ENCODE measurements at places on chromosomes 7 and 10.

DNA sequence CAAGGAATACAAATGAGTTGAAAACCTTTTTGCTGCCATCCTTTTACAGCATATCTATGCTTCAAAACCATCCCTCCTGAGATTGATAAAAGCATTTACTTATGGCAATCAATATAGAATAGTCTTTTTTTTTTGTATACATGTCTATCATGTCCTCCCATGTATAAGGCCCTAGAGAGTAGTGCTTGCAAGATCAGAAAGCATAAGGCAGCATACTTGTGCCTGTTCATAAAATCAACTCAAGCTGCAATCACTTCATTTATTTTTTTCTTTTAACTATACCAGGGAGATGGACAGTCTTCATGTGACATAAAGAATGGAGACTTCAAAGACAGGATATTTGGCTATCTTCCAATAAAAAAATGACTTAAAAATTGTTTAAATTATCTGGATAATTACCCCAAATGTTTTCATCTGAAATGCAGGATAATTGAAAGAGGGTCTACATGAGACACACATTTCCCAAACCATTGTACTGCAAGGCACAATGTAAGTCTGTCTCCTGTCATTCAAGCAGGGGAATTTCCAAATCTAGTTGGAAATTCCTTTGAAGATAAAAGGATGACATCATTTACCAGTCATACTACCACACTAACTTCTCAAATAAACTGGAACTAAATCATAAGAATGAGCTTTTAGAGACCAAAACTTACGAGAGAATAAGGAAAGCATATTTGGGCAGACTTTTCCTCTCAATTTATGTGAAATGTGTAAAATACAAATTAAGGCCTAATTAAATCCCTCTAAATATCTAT is 22.5 kb downstream of the LRRN3 start:
- DNase-seq: no peak

- no peak for DNase-seq
Observed at GRCh38 chr7:25802473-25802872, 349.5 kb upstream of the NFE2L3 start.

- no peak for DNase-seq
Observed at GRCh38 chr10:28470873-28471651, 61.9 kb upstream of the WAC start.

DNA sequence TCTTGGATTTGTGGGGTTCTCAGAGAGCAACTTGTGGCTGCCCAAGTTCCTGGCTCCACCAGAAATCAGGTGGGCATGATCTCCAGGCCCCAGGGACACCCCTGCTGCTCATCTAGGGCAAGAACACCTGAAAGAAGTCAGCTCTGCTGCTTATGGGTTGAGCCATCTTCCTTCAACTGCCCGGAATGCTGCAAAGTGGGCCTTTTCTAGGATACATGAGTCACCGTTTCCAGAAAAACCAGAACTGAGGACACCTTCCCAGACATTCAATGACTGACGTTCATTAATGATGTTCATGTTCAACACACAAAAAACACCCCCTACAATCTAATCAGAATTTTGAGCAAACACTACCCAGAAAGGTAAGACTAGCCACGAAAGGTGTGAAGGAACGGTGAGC is 98.0 kb downstream of the MAD1L1 start:
- no peak for DNase-seq

- DNase-seq: no peak
Observed at GRCh38 chr7:45417268-45417667, 156.9 kb upstream of the ADCY1 start.

DNA sequence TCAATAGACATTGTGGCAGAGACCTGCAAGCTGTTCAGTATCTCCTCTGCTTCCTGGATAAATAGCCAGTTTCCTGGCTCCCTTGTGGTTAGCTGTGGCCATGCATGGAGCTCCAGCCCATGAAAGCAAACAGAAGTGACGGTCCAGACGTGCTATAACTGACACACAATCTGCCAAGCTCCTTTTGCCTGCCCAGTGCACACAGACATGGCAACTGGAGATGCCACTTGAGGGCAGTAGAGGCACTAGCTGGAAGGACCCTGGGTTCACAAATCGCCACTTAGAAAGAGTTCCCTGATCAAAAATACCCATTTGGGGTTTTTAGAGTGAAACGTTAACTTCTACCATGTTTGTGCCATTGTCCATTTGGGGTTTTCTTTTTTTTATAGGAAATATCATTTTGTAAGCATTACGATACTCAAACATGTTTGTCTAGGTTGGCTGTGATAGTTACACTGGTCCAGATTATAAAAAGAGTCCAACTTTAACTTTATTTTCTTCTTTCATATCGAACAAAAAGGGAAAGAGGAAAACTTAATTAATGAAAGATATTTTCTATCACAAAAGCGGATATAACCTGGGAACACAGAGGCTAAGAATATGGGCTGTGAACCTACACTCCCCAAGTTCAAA is 31.3 kb downstream of the KIN start:
- DNase-seq: no peak

GRCh38 chr7:44114586-44115310 is 8.6 kb downstream of the POLD2 start:
- no peak for DNase-seq

DNA sequence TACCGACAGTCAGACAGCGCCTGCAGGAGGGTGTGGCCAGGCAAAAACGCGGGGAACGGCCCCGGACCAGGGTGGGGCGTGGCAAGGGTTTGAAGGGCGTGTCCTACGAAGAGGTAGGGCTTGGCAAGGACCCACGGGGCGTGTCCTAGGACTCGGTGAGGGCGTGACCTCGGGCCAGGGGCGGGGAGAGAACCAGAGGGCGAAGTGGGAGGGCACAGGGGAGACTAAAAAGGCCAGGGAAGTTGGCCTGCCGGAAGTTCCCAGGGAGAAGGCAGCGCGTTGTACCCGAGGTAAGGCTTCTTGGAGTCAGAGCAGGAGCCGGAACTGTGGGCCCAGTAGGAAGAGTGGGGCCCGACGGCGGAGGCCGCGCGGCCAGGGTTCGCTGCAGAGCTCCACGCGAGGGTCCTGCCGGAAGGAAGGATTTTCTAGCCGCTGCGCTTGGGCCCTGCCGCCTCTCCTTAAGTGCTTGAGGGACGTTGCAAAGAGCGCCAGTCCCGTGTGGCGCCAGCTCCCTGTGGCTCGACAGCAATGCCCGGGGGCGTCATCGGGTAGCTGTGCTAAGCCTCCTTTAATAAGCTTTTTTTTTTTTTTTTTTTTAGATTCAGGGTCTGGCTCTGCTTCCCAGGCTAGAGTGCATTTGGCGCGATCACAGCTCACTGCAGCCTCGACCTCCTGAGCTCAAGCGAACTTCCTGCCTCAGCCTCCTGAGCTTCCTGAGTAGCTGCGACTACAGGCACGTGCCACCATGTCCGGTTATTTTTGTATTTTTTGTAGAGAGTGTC is at the start of gene PTER:
PTER (plus strand) TSS at position 253 of the 782 bp plus-strand sequence. CDS start 47,375 bp downstream, outside the sequence.
- DNase-seq: peak; percentile 92

- no peak for DNase-seq
Observed at GRCh38 chr7:48173756-48174382, 2.6 kb downstream of the ABCA13 start.

- no peak for DNase-seq
Observed at GRCh38 chr7:108818742-108819141, 249.1 kb downstream of the DNAJB9 start.

DNA sequence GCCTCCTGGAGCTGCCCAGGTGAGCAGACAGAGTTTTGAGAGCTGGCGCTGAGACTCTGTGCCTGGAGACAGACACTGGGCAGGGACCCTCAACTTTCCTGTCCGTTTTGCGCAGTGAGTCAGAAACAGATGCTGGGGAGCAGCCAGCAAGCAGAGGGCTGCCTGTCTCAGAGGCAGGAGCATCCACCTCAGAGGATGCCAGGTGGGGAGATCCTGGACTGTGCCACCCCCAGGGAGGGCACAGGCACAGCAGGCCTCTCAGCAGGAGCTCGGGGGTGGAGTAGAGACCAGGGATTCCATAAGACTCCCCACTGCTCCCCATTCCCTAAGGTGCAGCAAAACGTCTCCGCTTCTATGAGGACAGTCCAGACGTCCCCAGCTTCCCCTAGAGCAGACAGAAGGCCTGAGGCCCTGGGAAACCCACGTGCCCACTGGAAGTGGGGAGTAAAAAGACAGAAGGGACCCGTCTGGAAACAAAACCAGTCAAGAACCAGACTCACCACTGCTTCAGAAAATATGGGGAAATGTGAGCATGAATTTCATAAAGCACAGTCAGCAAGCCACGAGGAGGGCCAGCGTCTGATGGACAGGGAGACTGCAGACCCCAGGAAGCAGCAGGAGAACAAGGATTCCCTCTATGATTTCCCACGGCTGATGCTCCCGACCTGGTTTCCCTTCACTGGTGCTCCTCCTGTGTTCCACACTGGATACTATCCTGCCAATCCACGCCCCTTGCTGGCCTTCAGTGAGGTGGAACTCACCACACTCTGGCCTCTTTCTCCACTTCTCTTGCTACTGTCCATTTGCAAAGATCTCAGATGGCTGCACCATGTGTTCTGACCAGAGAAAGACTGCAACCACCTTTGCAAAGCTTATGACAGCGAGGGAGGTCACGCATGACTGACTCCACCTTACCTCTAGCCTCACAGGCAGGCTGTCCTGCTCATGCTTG is 151.3 kb upstream of the FAM20C start:
- DNase-seq: no peak

DNA sequence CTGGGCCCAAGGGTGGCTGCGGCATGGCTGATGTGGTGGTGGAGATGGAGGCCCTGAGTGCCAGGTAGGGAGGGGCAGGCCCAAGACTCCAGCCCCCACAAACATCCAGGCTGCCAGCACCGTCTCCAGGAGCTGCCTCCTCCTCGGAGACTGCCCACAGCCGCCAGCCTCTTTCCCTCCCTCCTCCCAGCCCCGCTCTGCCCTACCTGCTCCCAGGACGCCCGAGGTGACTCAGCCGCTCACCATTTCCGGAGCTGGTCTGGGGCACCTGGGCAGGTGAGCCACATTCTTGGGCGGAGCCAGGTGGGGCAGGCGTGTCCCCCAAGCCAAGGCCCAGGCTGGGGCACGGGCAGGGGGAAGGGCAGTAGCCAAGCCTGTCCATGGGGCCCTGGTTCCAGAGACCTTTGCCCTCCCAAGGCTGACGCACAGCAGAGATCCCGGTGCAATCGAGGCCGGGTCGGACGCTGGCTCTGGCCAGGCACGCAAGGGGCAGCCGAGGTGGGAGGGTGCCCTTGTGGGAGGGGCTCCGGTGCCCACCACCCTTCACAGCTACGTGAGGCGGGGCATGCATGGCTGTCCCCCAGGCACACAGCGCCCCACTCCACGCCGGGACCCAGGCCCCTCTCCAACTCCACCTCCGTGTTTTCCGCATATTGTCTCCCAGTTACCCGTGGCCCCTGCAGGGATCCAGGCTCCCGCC is 8.8 kb downstream of the ADAP1 start:
- no peak for DNase-seq

GRCh38 chr7:66967029-66967428 is 28.4 kb downstream of the SBDS start:
- no peak for DNase-seq

- DNase-seq: no peak
Observed at GRCh38 chr10:77074104-77074624, 563.4 kb downstream of the KCNMA1 start.

DNA sequence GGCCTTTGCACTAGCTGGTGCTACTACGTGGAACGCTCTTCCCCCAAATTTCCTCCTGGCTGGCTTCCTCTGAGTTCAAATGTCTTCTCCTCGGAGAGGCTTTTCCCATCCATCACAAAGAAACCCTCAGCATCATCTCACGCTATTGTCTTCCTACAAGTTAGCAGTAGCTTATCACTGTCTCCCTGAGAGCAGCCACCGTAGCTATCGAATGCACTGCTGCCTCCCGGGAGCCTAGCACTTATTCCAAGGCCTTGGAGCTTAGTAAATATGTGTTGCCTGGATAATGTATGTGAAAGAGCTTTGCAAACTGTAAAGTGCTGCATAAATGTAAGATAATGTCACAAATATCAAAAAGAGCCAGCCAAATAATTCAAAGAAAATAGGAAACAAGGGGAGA is 124.4 kb downstream of the KCNMA1 start:
- DNase-seq: no peak

- DNase-seq: no peak
Observed at GRCh38 chr7:113710310-113711096, 208.3 kb downstream of the PPP1R3A start.

- no peak for DNase-seq
Observed at GRCh38 chr7:131254211-131254610, 73.5 kb upstream of the MKLN1 start.

GRCh38 chr10:107157071-107157470 is 7.4 kb downstream of the SORCS1 start:
- DNase-seq: no peak

- DNase-seq: peak; percentile 63
Observed at GRCh38 chr7:27158436-27159265, 2.2 kb upstream of the HOXA7 start.

DNA sequence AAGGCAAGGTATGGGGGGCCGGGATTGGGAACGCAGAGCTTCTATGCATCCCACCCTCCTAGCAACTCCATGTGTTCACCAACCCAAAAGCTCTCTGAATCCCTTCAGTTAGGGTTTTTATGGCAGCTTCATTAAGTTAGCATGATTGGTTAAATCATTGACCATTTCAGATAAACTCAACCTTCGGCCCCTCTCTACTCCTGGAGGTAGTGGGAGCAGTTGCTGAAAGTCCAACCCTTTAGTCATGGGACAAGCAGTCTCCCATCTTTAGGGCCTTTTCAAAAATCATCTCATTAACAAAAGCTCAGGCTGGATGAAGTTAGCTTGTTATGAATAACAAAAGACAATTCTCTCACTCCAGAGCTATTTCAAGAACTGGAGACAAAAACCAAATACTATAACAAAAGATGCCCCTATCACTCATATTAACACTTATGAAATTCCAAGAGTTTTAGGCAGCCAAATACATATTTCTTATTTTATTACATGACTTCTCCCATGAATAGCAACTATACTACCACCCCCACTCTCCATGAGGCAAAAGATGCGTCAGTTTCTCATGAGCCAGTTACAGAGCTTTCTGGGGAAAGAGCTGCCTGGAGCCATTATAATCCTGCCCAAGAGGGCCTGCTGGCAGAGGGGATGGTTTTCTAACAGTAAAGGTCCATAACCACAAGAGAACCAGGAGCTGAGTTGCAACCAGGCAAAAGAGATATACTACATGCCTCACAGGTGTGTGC is 44.6 kb downstream of the SLC16A12 start:
- no peak for DNase-seq

GRCh38 chr7:143374561-143374960 is 6.6 kb upstream of the ZYX start:
- no peak for DNase-seq

GRCh38 chr7:132176719-132177118 is 399.6 kb downstream of the PLXNA4 start:
- DNase-seq: no peak

GRCh38 chr10:34994565-34995142 is 95.5 kb downstream of the CUL2 start:
- no peak for DNase-seq

- no peak for DNase-seq
Observed at GRCh38 chr7:98862716-98863420, 6.9 kb downstream of the TMEM130 start.

All from left forelimb (tissue), 1 donor.